T-cell (primary cell): ENCODE measurements at places on chromosomes 3 and 15.

DNA sequence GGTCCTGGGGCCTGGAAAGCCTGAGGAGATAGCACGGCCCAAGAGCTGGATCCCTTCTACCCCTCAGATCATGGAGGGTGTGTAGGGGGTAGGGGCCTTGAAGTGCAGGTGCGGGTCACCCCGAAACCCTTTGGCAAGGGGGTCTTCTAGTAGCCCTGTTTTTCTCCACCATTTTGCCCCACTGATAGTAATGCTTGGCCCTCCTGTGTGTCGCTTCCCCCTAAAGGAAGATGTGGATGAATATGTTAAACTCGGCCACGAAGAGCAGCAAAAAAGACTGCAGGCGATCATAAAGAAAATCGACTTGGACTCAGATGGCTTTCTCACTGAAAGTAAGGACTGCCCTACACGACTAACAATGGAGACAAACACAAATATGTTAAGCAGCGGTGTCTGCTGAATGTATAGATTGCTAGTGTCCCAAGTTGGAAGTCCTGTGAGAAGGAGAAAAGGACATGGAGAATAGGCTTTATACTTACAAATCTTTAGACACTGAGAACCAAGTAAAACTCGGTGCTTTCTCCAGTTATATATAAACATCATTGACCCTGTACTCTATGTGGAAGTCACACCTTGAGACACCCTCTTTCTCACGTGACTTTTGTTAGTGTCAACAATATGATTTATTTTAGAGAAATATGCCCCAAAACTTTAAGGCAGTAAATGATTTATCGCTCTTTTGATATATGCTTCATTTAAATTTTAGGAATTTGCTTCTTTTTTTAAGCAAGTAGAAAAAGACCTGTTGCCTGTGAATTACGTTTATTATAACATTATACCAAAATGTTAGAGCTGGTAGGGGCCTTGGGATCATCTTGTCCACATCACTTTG is 802 bp downstream of the RCN2 start:
- no peak for DNase-seq

DNA sequence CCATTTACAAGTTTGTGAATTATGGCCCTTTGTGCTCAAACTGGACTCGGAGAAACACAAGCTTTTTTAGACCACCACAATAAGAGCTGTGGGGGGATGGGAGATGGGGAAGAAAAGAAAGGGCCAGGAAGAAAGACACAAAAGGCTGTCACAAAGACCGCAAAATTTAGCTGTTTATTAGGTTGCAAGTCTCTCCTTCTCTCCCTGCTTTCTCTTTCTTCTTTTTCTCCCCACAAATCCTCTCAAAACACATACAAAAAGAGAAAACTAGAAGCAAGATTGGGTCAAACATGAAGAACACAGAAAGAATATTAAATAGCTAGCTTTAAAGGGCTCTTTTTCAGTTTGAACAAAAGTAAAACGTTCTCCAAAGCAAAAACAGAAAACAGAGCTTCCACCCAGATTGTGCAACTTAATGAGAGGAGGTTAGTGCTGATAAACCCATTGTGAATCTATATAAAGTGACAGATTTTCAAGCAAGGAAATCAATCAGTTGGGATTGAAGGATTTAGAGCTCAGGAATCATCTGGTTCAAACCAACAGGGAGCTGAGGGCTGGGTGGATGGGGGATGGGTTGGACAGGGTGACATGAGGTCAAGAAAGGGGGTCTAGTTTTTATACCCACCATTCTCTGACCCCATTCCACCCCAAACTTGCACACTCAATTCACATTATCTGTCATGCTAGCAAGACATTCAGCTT is 87.3 kb downstream of the DHX30 start:
- no peak for DNase-seq

DNA sequence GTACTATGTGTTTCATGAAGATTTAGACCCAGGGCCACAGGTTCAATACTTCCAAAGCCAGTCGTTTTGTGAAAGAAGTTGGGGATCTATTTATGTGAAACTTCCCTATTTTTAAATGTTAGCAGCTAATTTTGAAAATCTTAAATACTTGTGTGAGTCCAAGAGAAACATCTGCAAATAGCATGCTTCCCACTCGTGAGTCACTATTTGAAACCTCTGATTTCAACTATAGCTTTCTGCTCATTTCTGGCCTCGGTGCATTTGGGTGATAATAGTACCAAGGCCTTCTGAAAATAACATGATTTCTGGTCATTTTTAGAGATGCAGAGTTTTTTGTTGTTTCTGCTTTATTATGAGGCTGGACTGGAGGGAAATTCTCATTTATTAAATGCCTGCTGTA is 110.0 kb downstream of the OPA1 start:
- DNase-seq = no peak

GRCh38 chr3:185823078-185824044 is 1.5 kb downstream of the IGF2BP2 start:
- no peak for DNase-seq

GRCh38 chr3:60841355-60841754 is 409.9 kb downstream of the FHIT start:
- DNase-seq = no peak

GRCh38 chr3:39118079-39118478 is 10.6 kb downstream of the TTC21A start:
- DNase-seq = no peak

- DNase-seq = no peak
Measured at GRCh38 chr15:83475551-83475950, 28.4 kb downstream of the SH3GL3 start.

DNA sequence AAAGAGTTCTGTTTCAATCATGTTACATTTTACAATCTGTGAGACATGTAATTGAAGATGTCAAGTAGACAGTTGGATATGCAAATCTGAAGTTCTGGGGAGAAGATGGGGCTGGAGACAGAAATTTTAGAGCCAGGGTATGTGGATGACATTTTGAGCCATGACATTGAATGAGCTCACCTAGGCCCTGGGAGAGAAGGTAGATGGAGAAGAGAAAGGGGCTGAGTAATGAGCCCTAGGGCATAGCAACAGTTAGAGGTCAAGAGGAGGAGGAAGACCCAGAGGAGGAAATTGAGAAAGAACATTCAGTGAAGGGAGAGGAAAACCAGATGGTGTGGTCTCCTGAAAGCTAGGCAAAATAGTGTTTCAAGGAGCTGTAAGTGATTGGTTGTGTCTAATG is 15.3 kb downstream of the TMEM266 start:
- DNase-seq = no peak

DNA sequence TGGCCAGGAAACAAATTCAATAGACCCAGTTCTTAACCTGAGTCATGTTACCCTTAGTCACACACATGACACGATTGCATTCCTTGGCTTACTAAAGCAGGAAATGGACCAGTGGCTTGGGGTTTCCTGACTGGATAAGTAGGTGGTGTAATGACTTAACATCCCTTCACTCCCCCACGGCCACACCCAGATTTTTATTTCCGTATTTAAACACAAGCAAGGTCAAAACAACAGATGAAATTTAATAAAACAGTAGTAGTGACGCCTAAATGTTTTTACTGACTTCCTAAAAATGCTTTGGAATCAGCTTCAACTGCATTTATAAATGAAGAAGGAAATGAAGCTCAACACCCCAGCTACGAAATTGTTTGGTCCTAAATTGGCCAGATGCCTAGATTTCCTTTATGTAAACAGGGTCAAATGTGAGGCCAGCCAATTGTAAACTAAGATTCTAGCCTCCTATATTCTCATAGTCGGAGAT is 324.3 kb downstream of the CHST2 start:
- no peak for DNase-seq

GRCh38 chr3:138946663-138947494 is at the start of the genes FOXL2 and FOXL2NB:
FOXL2 (minus strand) TSS chr3:138947137; CDS start chr3:138946722, 415 bp downstream.
FOXL2NB (plus strand) TSS chr3:138947217; CDS start chr3:138947365, 148 bp downstream.
- DNase-seq = no peak

GRCh38 chr15:67126551-67127330 is 61.3 kb downstream of the SMAD3 start:
- DNase-seq = no peak

- DNase-seq = no peak
Measured at GRCh38 chr15:98169551-98169950, 209.0 kb downstream of the ARRDC4 start.

GRCh38 chr3:126945171-126945721 is 37.7 kb upstream of the PLXNA1 start:
- DNase-seq = no peak

- DNase-seq = no peak
Measured at GRCh38 chr3:40073310-40074007, 236.0 kb upstream of the EIF1B start.

GRCh38 chr15:55060836-55061235 is 135.9 kb downstream of the RSL24D1 start:
- DNase-seq = no peak

- DNase-seq = no peak
Measured at GRCh38 chr3:151890721-151891141, 17.3 kb downstream of the SUCNR1 start.
